ENCODE measurements at places on chromosomes 16 and 17. TPM values are rescaled to one million over a fixed set of nuclear protein-coding genes. Genes with fewer than 3 reads are reported as not detected.

CPHXL2 gene
- total RNA-seq = not detected

ADAMTS18 gene
- 64.5 TPM for total RNA-seq

GAS2L2 gene
- 0.05 TPM for total RNA-seq

GRIN2A gene
- not detected for total RNA-seq

SMIM5 gene
- total RNA-seq = 0.09 TPM

PLCG2 gene
- total RNA-seq = 23.2 TPM

CACNG4 gene
- not detected for total RNA-seq

TEDC2 gene
- 7.0 TPM for total RNA-seq

HOXB7 gene
- 11.4 TPM for total RNA-seq

PRSS36 gene
- total RNA-seq = 0.51 TPM

SCGB1C2 gene
- not detected for total RNA-seq

ADAD2 gene
- not detected for total RNA-seq

KRTAP4-5 gene
- total RNA-seq = not detected

TBC1D3L gene
- total RNA-seq = 1.9 TPM

CRHR1 gene
- total RNA-seq = not detected

EVPLL gene
- not detected for total RNA-seq

KRT34 gene
- 0.51 TPM for total RNA-seq

TMIGD1 gene
- total RNA-seq = not detected

IGFBP4 gene
- total RNA-seq = 375 TPM

HOXB3 gene
- total RNA-seq = 11.9 TPM

GP1BA gene
- not detected for total RNA-seq

DHX8 gene
- total RNA-seq = 44.2 TPM
